ENCODE measurements at places on chromosomes 2 and 18.
A peak's percentile ranks its signal among the peaks of the same experiment; 100 is the strongest.

DNA sequence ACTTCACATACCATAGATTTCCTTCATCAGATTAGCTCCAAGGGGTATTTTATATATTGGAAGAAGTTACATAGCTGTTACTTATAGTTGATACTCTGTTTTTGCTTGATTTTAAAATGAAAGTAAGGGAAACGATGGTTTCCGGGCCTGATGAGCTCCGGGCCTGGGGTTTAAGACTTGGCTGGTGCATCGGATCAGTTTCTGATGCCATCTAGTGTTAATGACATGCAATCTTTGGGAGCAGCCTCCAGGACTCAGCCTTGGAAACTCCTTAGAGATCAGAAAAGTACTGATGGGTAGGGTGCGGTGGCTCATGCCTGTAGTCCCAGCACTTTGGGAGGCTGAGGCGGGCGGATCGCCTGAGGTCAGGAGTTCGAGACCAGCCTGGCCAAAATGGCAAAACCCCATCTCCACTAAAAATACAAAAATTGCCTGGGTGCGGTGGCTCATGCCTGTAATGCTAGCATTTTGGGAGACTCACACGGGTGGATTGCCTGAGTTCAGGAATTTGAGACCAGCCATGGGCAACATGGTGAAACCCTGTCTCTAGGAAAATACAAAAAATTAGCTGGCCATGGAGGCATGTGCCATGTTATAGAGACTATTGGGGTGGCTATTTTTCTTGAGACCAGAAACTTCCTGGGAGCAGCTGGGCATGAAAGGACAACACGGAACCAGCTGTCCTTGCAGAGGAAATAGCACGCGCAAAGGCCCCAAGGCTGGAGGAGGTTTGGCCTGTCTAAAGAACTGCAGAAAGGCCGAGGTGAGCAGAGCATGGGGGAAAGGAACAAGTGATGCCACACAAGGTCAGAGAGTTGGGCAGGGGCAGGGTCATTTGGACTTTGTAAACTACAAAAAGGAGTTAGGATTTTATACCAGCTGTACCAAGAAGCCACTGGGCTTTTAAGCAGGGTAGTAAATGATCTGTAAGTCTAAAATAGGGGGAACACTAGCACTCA, 46.9 kb upstream of the CNOT11 start:
- DNase-seq: peak; percentile 65

DNA sequence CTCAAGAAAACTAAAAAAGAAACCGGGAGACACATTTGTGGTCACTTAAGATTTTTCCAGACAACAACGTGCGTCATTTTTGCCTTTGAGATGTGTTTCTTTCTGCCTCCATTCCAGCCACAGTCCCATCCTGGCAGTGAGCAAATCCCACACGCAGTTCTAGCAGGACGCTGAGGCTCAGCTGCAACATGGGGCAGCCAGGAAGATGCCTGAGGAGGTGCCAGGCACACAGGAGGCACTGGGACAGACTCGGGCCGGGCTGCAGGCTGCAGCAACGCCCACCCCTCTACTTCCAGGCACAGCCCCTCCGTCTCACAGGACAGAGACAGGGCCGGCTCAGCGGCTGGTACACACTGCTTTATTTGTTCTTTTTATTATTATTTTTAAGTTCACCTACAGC, 13.1 kb downstream of the KLF11 start:
- no peak for DNase-seq

- no peak for DNase-seq
These were observed 20.0 kb downstream of the GREB1 start for GRCh38 chr2:11553661-11554398.

GRCh38 chr2:68806511-68807109, 64.6 kb downstream of the BMP10 start:
- DNase-seq: no peak

All from CD4-positive, alpha-beta T cell treated with Interleukin-10 for 1 hour (primary cell).